ENCODE measurements at places on chromosomes 7 and 10.
A peak's percentile ranks its signal among the peaks of the same experiment; 100 is the strongest.

GRCh38 chr10:69475433-69475830 is 24.2 kb downstream of the TSPAN15 start:
- DNase-seq, result no peak

GRCh38 chr10:119231654-119232053 is 24.3 kb downstream of the GRK5 start:
- no peak for DNase-seq

- no peak for DNase-seq
These were observed 13.4 kb downstream of the MBL2 start for GRCh38 chr10:52759154-52759553.

GRCh38 chr10:133047526-133048123 is 40.1 kb upstream of the ADGRA1 start:
- no peak for DNase-seq

DNA sequence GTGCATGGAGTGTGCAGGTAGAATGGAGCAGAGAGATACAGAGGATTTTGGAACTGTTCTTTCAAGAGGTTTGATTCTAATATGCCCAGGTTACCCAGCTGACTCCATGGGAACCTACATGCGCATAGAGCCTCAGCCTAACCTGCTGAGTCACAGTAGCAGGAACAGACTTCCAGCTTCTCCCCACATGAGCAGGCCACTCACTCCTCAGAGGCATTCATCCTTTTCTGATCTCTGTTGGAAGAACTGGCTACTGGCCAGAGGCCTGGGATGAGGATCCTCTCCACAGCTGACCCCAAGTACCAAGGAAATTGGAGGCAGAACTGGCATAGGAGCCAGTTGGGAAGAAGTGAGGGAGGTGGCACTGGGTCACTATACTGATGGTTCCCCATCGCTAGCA is 17.9 kb upstream of the CCSER2 start:
- DNase-seq, result no peak

GRCh38 chr7:140136073-140136472 is 40.7 kb downstream of the KDM7A start:
- no peak for DNase-seq

DNA sequence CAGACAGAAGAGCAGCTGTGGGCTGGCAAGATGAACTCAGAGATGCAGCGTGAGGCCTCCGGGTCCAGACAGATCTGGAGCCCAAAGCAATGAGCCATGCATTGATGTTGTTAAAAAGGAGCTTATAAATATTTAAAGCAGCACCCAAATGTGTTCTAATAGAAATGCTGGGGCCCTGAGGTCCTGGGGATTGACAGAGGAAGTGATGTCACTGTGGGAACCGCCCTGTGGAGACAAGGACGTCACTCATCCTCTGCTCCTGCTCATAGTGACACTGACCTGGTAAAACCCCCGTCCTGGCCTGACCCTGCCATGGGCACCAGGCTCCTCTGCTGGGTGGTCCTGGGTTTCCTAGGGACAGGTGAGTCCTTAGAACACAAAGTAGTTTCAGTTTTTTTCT is 197.0 kb upstream of the PRSS58 start:
- no peak for DNase-seq

DNA sequence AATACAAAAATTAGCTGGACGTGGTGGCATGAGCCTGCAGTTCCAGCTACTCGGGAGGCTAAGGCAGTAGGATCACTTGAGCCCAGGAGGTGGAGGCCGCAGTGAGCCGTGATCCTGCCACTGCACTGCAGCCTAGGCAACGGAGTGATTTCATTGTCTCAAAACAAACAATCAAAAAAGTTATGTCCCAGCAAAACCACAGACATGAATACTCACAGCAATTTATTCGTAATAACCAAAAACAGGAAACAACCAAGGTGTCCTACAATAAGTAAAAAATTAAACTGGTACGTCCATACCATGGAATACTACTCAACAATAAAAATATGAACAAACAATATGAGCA is 11.6 kb upstream of the CYTH3 start:
- no peak for DNase-seq

DNA sequence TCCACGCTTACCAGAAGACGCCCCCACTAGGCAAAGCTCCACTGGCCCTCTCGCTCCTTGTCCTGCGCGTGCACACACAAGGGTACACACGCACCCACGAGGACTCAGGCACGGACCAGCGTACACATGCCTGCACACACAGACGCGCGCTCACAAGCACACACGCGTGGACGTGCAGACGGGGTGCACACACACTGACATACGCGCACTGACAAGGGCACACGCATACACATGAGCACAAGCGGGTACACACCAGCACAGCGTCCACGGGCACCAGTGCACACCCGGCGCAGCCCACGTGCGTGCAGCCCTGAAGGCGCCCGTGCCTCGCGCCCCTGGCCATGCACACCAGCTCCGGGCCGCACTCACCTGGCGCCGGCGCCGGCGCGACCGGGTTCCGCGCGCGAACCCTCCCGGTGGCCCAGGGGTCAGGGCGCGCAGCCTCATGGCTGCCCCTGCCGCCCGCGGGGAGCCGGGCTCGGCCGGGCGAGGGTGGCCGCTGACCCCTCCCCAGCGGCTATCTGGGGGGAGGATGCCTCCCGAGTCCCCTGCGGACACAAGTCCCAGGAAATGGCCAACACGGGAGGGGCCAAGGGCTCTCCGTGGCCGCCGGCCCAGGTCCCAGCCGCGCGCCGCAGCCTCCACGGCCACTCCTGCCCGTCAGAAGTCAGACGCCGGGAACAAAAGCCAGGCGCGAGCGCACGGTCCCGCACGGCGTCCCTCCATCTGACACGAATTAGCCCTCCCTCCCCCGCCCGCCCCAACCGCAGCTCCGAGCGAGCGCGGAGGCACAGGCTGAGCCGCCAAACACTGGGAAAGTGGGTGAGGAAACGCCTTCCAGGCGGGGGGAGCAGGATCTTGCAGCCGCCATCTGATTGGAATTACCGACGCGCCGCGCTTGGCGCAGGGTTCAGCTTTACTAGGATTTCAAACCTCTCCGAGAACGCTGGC is 45.0 kb downstream of the TNS3 start:
- peak; percentile 51 for DNase-seq

DNA sequence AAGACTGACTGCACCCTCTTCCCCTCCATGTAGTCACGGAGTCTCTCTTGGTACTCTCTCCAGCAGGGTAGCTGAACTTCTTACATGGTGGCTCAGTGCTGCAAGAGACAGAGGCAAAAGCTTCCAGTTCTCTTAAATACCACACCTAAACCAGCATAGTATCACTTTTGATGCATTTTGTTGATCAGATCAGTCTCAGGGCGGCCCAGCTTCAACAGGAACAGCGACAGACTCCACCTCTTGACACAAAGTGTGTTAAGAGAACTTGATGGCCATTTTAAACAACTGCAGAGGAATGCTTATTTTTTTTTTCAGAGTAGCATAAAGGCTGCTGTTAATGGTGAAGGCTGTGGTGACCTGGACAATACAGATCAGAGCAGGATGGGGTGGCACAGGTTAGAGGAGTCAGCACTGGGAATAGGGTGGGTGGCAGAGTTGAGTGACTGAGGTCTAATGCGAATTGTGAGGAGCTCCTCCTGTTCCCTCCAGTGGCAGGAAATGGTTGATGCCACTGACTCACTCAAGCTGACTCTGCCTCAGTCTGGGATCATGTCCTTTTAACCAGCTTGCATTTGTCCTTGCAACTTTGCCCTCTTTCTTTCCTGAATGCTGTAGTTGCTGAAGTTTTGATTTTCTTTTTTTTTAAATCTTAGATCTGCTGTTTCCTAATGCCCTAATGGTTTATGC is 17.3 kb downstream of the MGAM start:
- DNase-seq, result no peak

DNA sequence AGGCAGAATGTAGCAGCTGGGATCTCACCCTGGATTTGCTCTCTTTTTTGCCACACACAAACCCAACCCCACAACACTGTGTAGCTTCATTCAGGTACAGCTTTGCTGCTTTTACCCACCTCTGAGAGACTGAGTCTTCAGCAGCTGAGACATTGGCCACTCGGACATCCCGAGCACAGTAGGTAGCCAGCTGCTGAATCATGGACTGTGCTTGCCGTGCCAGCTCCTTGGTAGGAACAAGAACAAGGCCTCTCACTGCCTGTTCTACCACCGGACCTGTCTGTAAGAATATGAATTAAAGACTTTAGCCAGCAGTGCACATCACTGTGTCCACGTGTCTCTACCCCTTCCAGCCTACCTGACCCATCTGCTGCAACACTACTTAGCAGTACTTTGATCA is 937 bp downstream of the DDX56 start:
- DNase-seq, result no peak

DNA sequence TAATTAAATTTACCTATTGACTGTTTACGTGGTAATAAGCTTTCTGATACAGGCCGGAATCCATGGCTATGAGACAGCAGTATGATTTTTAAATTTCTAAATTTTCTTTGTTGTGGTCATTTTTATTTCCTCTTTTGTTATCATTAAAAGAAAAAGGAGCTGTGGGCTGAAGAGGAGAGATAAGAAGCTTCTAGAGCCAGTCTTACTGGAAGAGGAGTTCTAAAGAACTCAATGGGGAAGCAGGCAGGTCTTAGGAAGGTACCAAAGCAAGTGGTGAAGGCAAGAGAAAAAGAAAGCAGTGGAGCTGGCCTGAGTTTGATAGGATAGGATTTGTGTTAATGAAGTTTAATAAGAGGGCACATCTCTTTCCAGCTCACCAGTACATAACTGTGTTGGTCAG is 1187.8 kb downstream of the CNTNAP2 start:
- DNase-seq, result no peak

DNA sequence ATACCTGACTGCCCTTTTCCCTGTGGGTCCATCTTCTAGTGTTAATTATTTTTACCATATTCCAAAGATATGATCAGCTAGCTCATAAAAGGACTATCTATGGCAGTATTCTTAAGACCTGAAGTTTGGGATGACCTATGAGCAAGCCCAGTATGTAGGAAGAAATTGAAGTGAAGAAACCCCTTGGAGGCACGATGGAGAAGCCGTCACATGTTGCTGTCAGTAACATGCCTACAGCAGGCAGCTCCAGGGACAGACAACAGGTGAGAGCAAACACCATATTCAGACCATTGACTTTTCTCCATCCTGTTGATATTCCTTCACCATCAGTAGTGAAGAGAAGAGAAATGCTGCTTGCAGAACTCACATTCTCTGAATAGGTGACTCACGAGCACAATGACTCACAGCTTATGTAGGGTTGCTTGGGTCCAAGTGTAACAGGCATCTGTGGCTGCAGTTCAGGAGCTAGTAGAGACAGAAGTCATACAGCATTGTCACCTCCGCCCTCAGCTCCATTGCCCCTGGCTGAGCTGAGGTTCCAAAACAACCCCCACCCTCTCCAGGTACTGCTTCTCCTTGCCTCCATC is 8.4 kb upstream of the LYZL2 start:
- DNase-seq, result no peak

GRCh38 chr10:114720685-114721278 is 62.7 kb upstream of the ABLIM1 start:
- DNase-seq, result no peak

- peak; percentile 31 for DNase-seq
These were observed 679.4 kb upstream of the C7orf33 start for GRCh38 chr7:147911201-147911601.

GRCh38 chr10:133099571-133099970 is 11.8 kb downstream of the ADGRA1 start:
- no peak for DNase-seq

DNA sequence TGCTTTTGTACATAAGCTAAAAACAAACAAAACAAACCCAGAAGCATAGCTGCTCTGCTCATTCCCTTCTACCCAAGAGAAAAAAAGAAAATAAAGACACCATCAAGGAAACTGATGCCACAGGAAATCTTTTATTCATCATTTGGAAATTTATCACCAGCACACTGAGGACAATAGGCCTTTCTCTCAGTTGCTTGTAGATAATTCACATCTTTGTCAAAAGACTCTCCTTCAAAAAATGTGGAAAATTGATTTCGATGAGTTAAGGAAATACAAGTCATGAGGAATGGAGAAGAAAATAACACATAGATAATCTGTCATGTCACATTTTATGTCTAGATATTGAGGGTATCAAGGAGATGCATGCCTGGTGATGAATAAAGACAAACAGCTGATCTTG is 53.5 kb downstream of the ZNF37A start:
- DNase-seq, result no peak

DNA sequence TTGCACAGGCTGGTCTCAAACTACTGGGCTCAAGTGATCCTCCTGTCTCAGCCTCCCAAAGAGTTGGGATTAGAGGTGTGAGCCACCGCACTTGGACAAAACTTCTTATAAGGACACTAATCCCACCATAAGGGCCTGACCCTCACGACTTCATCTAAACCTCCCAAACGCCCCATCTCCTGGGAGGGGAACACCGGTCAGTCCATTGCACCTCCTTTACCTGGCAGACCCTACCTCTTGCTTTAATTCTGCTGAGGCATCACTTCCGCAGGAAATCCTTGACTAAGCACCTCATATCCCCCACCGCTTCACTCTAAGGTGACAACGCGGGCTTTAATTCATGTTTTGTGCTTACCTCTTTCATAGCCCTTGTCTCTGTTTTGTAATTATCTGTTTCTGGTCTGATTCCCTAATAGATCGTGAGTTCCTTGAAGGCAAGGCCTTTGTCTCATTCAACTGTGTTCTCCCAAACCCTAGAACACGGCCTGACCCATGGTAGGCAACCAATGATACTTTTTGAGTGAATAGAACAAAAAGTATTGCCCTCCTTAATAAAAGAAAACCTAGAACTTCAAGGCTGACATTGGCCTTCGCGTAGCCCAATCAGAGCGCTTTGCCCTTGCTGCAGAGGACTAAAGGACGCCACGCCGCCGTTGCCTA is 481 bp upstream of the ZNF862 start:
- no peak for DNase-seq

- no peak for DNase-seq
These were observed 348.8 kb downstream of the GALNT17 start for GRCh38 chr7:71480791-71481190.

GRCh38 chr7:116465125-116465524 is 34.4 kb upstream of the CAV2 start:
- no peak for DNase-seq

DNA sequence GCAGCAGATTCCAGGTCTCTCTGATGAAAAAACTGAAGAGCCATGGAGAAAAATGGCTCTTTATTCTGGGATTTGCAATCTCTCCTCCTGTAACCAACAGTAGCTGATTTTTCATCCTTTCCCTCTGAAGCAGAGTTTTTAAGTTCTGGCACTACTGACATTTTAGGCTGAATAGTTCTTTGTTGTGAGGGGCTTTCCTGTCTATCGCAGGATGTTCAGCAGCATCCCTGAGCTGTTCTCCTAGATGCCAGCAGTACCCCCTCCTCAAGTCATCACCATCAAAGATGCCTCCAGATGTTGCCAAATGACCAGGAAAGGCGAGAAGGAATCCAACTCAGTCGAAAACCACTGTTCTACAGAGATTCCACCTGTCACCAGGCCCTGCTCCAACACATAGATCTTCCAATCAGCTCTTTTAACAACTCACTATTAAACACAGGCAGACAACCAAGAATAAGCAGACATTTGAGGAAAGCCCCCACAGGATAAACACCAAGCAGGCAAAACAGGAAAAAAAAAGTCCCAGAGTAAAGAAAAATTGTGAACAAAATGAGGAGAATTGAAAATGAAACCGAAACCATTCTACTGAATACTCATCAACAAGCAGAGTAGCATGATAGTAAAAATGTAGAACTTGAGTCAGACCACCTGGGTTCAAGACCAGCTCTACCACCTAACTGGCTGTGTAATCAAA is 124.8 kb downstream of the MPP7 start:
- no peak for DNase-seq

- no peak for DNase-seq
These were observed 103.0 kb upstream of the CDK1 start for GRCh38 chr10:60675236-60675635.

Measured in NCI-H524 (cell line).